Natural killer cell (primary cell): ENCODE measurements at places on chromosomes 13 and 19. TPM values are rescaled to one million over a fixed set of nuclear protein-coding genes. Genes with fewer than 3 reads are reported as not detected.

The CERS4 gene
- total RNA-seq, result 50.0 TPM

The C3 gene
- 5.5 TPM for total RNA-seq

GRCh38 chr13:31880851-31881494 is 141.6 kb downstream of the RXFP2 start:
- no peak for DNase-seq

GRCh38 chr13:37685206-37685605 is 86.6 kb upstream of the POSTN start:
- no peak for DNase-seq

DNA sequence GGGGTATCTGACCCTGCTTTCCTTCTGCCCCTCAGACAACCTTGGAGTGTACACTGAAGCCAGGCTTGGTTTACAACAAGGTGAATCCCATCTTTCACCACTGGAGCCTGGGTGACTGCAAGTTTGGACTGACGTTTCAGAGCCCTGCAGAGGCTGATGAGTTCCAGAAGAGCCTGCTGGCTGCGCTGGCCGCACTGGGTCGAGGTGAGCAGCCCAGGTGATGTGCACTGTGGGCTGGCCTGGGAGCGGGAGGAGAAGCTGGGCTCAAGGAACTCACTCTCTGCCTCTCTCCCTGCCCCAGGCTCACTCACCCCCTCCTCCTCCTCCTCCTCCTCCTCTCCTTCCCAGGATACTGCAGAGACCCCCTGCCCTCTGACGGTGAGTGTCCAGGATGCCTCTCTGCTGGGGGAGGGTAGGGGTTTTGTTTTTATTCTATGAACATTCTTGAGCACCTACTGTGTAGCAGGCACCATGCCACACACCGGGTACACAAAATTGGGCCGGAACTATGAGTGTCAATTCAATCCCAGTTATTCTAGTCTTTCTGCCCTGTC is 3.5 kb downstream of the SPRED3 start:
- DNase-seq, result no peak

DNA sequence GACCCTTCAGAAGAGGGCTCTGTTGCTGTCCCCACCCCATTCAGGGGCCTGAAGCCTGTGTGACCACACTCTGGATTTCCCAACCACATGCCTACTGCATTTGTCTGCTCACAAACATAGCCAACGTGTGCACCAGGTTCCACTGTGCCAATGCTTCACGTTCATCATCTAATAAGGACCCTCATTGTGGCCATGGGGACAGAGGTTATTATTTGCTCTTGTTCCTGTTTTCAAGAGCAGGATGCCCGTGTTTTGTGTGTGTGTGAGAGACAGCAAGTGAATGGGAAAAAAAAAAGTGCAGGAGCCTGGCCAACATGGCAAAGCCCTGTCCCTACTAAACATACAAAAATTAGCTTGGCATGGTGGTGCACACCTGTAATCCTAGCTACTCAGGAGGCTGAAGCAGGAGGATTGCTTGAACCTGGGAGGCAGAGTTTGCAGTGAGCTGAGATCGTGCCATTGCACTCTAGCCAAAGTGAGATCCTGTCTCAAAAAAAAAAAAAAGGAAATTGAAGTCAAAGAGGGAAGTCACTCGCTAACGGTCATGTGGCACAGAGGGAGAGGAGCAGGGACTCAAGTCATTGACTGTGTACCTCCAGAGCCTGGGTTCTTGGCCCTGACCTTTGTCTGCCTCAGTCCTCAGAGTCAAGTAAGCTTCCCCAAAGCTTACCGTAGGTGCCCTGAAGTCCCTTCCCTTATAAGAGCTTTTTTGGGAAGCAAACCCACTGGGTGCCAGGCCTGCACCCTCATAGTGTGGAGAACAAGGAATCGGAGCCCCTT is 6.9 kb downstream of the B3GNT8 start:
- DNase-seq, result no peak

DNA sequence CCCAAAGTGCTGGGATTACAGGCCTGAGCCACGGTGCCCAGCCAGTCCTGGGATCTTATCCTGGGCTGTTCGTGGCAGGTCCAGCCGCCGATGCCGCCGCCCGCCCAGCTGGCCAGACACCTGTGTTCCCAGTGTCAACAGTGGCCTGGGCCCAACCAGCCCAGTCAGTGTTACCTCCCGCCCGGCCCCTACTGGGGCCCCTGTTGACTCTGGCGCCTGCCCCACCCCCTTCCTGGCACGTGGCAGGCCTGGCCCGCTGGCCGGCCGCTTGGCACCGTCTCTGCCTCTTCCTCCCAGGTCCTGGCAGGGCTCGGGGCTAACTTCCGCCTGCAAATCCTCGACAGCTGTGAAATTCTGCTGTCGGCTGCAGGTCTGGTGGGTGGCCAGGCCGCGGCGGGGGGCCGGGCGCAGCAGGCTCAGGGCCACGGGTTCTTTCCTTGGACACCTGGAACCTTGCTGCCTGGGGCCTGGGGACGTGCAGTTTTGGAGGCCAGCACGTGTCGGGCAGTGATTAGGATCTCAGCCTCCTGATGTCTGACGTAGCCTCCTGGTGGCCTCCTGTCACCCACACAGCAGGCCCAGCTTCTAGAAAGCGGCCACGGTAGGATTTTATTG is 9.1 kb downstream of the ARID3A start:
- no peak for DNase-seq
